ENCODE measurements at places on chromosomes 4 and X. TPM values are rescaled to one million over a fixed set of nuclear protein-coding genes. Genes with fewer than 3 reads are reported as not detected.

- no peak for DNase-seq
These were observed 76.5 kb upstream of the CITED1 start for GRCh38 chrX:72382202-72382595.

DNA sequence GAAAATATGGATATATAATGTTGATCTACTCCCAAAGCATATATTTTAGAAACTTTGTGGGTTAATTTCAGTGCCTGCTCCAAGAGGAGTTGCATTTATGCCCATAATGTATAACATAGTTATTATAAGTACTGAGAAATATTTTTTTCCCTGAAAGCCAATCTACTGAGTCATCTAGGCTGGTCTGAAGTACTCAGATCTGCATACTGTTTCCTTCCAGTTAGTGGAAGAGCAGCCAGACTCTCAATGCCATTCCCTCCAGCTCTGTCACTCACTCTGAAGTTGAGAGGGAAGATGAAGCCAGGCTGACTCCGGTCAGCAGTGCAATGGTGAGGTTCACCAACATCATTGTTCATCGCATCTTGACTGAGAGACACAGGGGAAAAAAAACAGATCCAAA lies 505.1 kb downstream of the PPARGC1A start:
- DNase-seq: no peak

- DNase-seq: no peak
These were observed 799 bp downstream of the OTUD6A start for GRCh38 chrX:70062961-70063550.

DNA sequence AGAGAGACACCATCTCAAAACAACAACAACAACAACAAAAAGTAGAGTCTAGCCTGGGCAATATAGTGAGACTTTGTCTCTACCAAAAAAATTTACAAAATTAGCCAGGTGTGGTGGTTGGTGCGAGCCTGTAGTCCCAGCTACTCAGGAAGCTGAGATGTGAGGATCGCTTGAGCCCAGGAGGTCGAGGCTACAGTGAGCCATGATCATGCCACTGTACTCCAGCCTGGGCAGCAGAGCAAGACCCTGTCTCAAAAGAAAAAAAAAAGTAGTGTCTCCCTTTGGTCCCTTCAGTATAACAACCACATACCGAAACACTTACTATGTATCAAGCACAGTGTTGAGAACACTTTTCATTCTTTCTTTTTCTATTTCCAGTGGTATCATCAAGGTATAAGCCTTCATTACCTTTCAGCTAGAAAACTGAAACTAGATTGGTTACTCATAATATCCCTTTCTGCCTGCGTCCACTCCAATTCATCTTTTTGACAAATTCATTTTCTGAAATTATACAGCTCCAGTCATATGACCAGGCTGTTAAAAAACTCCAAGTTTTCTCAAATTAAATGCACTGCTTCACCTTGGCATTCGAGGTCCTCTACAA lies 54.1 kb downstream of the RPS6KA3 start:
- DNase-seq: no peak

DNA sequence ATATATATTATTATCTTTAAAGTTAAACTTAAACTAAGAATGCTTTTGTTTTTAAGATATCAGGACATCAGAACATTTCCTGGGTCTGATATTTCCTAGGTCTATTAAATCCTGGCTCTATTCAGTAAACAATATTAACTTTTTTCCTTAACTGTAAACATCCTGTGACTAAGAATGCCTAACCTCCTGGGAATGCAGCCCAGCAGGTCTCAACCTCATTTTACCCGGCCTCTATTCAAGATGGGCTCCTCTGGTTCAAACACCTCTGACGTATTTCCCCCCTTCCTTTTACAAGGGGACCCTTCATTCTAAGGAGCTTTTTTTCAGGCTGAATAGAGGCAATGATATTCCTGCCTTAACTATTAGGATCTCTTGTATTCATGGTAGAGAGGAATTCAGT lies 35.8 kb upstream of the DYNLT3 start:
- no peak for DNase-seq

- no peak for DNase-seq
These were observed 15.4 kb downstream of the IRAK1 start for GRCh38 chrX:154004315-154004714.

GRCh38 chrX:20989361-20989760 lies 384.9 kb upstream of the CNKSR2 start:
- DNase-seq: no peak

DNA sequence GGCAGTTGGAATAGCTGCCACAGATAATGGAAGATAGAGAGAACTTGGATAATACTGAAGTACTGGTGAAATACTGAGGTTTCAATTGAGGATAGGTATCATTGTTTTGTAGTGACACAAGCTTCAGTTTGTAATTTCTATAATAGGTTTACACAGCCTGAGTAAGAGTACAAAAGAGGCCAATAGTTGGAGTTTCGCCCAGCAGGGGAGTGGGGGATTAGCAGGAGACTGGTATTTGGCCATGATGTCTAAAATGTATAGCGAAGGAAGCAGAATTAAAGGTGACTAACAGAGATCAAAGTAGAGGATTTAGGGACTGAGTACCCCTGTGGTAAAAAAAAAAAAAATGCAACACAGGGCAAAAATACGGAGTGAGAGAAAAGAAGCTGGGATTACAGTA lies 129.5 kb downstream of the KCTD8 start:
- DNase-seq: no peak

- no peak for DNase-seq
These were observed 121.8 kb downstream of the PDE5A start for GRCh38 chr4:119506806-119507205.

DNA sequence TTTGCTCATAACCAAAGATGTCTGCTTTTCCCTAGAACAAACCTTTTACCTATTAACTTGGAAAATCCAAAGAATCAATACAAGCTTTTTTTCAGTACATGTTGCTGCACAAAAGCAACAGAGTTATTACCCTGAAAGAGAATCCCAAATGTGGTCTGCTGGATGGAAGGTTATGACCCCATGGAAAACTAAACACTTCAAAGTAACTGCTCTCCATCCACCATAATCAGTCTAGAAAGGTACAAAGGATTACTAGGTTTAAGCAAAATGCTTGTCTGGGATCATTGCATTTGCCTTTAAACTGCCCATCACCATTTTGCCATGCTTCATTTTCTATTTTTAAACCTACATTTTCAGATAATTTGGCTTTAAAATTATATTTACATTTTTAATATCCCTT lies 11.7 kb downstream of the MMRN1 start:
- no peak for DNase-seq

- no peak for DNase-seq
These were observed 202.2 kb upstream of the ETNPPL start for GRCh38 chr4:108965016-108965415.

DNA sequence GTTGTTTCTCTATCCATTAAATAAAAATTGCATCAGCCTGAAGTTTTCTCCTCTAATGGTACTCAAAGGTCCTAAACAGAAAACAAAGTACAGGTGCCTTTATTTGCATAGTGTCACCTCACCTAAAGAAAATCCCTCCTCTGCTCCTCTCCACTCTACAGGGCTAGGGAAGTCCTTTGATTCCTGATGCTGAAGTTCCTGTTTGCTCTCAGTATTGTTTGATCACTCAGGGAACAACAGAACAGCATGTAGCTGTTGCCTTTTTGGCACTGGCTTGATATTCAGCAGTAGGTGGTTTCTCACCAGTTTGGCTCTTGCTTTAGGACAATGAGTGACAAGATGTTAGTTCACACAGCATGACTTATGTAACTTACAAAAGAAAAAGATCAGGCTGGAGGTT lies 156.2 kb upstream of the SLC7A11 start:
- DNase-seq: no peak

- DNase-seq: no peak
These were observed 800.2 kb upstream of the TENM3 start for GRCh38 chr4:181443021-181443420.

The ODAPH gene
- total RNA-seq: not detected

The MGARP gene
- 310 TPM for total RNA-seq

The P2RY10 gene
- total RNA-seq: not detected

The CYSLTR1 gene
- 1.2 TPM for total RNA-seq

All from adrenal gland (tissue), 19 donors.